NCI-H1436 treated with DMSO at 0.1 percent for 48 hours (cell line): ENCODE measurements at places on chromosomes 1 and 21.

DNA sequence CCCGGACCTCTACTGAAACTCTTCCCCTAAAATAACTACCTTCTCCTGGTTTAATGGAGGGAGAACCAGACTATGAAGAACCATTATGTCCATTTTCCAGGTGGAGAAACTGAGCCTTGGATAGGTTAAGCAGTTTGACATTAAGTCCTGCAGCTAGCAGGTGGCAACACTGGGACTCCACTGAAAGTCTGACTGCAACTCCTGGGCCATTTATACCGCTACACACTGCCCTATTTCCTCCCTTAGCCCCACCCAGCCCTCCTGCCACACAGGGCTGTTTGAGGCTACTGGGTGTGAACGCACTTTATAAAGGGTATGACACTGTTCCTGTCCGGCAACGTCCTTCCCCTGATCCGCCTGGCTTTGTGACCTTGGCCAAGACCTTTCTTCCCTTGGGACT is 511 bp upstream of the INPP5B start:
- DNase-seq, result no peak

GRCh38 chr1:31193729-31194128 is 46.0 kb downstream of the NKAIN1 start:
- no peak for DNase-seq

- no peak for DNase-seq
These were observed 19.1 kb upstream of the HMGCS2 start for GRCh38 chr1:119787776-119788175.

DNA sequence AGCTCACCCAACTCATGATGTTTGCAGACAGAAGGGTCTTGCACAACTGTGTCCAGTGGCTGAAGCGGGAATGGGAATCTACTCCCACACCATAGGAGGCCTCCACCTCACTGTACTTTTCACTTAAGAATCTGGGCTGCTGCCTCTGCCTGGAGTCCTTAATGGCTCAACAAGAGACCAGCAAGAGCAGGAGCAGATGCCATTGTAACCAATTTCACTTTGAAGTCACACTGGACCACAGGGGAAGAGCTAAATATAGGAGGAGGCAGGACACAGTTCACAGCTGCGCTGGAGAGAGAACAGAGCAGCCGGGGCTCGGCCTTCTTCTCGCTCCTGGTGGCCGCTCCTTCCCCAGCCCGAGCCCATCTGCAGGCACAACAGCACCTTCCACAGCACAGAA is 120.4 kb downstream of the SIPA1L2 start:
- no peak for DNase-seq

DNA sequence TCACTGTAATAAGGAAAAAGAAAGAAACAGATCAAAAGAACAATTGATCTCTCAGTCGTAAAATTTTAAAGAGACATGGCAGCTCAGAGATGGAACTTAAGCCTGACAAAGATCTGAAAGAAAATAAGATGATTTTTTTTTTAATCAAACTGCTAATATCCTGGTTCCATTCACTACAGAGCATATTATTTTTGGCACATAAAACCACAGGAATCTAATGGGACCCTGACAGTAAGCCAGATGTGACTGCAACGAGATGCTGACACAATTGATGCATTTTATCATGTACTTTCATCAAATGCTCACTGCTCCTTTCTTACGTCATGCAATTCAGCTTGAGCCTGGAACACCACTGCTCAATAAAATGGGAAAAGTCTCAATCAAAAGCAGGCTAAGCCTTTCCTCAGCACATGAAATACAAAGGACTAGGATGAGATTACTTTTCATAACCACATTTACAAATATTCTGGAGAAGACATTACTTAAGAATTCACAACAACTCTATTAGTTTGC is 16.6 kb downstream of the GPATCH2 start:
- DNase-seq, result no peak

DNA sequence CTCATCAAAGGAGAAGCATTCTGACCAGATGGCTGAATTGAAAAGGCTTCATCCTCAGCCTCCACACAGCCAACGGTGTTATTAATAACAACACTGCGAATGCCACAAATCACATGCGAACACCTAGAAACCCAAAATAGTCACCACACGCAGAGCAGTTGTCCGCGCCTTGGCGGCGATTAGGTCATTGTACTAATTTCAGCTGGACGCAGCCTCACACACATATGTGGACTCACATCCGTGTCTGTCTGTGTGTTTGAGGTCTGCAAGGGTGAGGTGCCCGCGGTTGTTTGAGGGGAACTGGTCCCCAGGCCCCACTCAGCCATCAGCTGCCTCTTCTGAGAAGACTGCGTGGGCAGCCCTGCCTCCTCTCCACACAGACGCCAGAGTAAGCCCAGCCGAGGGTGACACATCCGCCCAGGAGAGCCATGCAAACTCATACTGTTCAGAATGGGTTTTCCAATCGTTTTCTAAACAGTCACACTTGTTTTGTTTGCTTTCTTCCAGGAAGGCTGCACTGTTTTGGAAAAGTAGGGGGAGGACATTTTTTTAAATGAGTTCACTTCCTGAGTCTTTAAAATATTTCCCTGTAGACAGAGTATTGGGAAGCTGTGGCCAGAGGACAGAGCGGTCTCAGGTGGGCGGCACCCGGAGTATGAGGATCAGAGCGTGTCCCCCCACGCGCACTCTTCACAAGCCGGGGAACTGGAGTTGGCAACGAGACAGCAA is 53.4 kb downstream of the TOMM20 start:
- DNase-seq, result no peak

- DNase-seq, result no peak
These were observed 239.1 kb upstream of the SGIP1 start for GRCh38 chr1:66294707-66295370.
